ENCODE measurements at places on chromosomes 1 and 21.

- DNase-seq, result no peak
Measured at GRCh38 chr1:7847599-7847998, 5.3 kb downstream of the UTS2 start.

DNA sequence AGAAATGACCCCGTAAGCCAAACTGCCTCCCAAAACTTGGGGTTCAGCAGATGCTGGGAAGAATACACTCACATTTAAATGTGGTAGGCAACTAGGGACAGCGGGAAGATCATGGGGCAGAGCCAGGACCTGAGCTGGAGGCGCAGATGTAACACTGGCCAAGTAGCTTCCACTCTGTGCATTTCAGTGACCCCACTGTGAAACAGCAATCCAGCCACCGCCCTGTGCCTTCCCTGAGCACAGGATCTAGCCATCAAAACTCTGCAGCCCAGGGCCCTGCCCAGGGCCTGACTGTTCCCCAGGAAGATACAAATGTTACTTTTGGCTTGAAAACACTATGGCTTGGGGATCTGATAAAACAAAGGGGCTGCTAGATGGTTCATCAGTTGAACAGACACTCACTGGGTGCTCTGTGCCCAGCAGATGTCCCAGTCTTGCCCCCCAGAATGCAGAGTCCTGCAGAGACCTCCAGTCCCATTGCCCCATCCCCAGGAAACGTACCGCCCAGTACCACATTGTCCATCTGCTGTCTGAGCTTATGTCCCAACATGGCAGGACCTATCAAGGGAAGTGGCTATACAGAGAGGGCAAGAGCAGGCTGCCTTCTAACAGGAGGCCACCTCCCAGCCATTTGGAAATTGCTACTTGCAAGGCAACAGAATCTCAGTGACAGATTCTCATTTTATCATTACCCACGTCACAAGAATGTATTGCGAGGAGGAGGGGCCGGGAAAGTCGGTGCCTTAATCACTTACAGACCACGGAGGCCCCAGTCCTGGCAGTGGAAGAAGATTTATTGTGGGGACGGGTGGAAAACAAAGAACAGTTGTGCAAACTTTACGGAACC, 124.0 kb downstream of the DMRTB1 start:
- DNase-seq, result no peak

- no peak for DNase-seq
Measured at GRCh38 chr21:41852151-41852928, 26.8 kb downstream of the PRDM15 start.

GRCh38 chr1:221440658-221441057, 301.2 kb downstream of the DUSP10 start:
- DNase-seq, result peak; percentile 26

GRCh38 chr1:182196897-182197870, 135.7 kb upstream of the ZNF648 start:
- DNase-seq, result no peak

DNA sequence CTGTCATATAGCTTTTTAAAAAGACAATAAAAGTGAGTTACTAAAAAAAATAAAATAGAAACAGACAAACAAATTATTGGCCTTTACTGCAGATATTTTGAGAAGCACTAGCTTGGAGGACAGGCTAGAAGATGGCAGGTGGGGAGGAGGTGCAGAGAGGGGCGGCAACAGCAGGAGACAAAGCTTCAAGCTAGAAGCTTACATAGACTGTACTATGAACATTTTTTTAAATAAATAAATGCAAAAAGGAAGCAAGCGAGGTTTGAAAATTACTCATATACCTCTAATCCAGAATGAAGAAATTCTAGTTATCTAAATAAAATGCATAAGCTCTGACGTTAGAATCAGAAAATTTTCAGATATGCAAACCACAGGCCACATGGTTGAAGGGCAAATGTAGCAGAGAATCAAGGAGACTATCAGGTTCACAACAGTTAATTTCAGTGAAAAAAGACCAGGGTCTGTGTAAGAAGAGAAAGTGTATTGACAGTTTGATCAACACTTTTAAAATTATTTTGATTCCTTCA, 54.9 kb downstream of the NRIP1 start:
- no peak for DNase-seq
